Coronary artery (tissue), 2 donors: ENCODE measurements at places on chromosomes 6 and 20.

DNA sequence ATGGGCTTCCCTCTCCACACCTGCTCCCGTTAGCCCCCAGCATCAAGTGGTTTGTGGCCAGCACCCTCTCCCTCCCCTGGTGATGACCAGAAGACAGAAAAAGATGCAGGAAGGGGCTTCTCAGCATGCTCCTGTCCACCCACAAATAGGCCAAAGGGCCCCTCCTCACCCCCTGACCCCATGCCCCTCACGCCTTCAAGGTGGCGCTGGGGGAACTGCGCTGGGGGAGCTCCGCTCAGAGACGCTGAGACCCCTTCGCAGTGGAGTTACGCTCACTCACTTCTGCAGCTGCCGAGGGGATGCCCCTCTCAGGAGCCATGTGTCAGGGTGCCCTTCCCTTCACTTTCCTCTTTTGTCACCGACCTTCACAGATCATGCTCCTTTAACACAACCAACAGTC lies 92.0 kb downstream of the PSMB1 start:
- DNase-seq: no peak

DNA sequence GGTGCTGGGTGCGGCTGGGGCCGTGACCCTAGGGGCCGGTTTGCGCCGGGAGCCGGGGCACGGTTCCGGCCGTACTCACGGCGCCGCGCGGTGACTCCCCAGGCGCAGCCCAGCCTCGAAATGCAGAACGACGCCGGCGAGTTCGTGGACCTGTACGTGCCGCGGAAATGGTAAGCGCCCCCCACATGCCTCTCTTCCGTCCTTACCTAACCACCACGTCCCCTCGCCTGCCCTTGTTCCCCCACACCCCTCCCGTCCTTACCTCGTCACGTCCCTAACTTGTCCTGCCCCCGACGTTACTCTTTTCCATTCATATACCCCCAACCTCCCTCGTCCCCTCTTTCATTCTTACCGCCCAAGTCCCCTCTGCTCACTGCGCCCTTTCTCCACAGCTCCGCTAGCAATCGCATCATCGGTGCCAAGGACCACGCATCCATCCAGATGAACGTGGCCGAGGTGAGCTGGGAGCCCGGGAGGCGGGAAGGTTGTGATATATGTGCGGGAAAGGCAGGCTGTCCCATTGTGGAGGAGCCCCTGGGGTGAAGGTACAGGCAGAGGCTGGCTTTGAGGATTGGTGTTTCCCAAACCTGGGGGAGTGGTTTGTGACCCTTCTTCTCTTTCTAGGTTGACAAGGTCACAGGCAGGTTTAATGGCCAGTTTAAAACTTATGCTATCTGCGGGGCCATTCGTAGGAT lies 463 bp downstream of the RPS21 start:
- DNase-seq: no peak

- DNase-seq: no peak
These were observed 49.0 kb upstream of the ASF1A start for GRCh38 chr6:118844915-118845314.

- DNase-seq: no peak
These were observed 18.2 kb upstream of the POLR1H start for GRCh38 chr6:30042914-30043313.

- no peak for DNase-seq
These were observed 45.9 kb upstream of the RALY start for GRCh38 chr20:33947709-33948295.

DNA sequence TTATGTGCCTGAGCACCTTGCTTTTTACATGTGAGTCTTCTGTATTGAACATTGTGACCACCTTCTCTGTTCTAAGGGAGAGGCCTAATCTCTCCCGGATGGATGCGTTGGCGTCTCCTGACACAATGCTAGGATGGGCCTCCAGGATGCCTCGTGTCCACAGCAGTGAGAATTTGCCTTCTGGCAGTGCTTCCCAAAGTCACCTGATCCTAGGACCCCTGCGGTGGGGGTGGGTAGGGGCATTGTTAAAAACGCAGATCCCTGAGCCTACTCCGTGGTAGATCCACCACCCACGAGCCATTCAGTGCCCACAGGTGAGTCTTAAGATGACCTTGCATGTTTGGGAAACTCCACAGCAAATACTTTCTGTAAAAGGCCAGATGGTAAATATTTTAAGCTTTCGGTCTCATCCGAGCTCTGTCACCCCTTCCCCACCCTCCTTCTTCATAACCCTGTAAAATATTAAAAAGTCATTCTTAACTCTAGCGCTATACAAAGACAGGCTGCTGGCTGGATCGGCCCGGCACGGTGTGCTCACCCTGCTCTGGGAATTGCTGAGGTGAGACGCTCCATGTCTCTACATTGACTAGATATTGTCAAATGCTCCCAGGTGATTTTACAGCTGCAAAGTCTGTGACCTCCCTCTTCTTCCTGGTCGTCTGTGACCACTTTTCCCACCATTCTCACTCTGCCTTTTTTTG lies 106.7 kb upstream of the IYD start:
- no peak for DNase-seq

- no peak for DNase-seq
These were observed 196.4 kb downstream of the PREX1 start for GRCh38 chr20:48631114-48632016.

DNA sequence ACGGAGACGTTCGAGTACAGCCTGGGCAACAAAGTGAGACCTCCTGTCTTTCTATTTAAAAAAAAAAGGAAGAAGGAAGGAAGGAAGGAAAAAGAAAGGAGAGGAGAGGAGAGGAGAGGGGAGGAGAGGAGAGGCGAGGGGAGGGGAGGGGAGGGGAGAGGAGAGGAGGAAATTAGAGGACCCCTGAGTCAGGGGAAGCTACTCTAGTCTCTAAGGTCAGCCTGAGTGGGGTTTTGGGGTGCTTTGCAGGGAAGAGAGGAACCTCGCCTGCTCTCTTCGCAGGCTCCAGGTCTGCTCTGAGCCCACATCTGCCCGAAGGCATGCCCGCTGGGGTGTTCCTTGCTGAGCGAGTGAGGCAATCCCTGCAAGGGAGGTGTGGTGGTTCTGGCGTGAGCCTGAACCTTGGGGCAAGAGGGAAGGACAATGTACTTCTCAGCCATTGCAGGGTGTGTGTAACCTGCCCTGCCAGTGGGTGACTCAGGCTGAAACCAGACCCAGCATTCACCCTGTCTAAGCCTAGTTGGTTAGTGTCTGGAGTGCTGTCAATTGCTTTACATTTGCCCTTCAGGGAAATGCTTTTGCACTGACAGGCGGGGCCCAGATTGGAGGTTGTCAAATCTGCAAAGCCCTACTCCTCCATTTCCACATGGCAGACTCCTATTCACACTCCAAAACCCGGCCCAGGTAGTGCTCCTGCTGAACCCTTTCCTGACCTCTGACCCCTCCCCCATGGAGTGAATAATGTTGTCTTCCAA lies 15.3 kb upstream of the MMP9 start:
- DNase-seq: no peak

GRCh38 chr6:124297507-124297906 lies 493.8 kb downstream of the NKAIN2 start:
- no peak for DNase-seq

DNA sequence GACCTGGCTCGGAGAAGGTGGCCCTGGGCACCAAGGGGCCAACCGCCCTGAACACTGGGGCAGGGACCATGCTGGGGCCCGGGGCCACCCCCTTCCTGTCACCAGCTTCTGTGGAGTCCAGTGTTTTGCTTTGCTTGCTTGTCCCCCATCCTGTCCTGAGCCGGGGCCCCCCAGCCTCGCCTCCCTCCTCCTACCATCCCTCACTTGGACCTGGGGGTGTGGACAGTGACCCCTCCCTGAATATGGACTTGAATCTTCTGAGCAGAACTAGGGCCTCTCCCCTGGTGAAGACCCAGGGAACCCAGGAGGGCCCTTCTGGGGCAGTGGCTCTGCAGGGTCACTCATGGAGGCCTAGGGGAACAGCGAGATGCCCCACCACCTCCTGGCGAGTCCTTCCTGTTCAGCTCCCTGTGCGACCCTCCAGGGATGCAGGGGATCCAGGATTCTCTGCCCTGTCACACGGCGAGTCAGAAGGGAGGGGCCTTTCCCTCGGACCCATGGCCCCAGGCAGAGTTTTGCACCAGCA lies 41.6 kb downstream of the VSTM2L start:
- DNase-seq: no peak

- no peak for DNase-seq
These were observed 72.7 kb upstream of the B3GAT2 start for GRCh38 chr6:71029555-71029954.

DNA sequence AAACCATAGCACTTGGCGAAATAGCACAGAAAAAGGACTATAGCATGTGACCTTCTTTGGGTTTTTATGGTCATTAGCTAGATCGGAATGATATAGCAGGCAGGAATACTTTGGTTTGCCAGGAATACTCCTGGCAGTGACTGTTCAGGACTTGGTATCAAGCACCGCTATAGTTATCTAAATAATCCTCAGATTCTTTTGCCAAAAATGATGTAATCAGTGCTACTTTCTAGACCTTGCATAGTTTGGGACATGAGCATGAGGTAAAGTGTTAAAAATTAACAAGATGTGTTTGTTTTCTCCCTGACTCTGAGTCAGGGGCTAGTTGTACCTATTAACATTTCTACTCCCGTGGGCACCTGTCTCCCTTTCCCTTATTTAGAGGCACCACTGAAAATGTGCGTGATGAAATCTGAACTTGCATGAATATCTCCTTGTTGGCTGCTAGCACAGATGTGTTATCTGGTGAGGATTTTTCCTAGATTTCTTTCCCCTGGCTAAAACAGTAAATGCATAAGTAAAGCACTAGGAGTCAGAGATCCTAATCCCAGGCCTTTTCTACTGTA lies 511.0 kb downstream of the CDKAL1 start:
- DNase-seq: no peak

GRCh38 chr20:59895908-59896307 lies 37.5 kb downstream of the SYCP2 start:
- DNase-seq: no peak

GRCh38 chr20:48875233-48875913 lies 46.1 kb upstream of the ARFGEF2 start:
- DNase-seq: no peak

DNA sequence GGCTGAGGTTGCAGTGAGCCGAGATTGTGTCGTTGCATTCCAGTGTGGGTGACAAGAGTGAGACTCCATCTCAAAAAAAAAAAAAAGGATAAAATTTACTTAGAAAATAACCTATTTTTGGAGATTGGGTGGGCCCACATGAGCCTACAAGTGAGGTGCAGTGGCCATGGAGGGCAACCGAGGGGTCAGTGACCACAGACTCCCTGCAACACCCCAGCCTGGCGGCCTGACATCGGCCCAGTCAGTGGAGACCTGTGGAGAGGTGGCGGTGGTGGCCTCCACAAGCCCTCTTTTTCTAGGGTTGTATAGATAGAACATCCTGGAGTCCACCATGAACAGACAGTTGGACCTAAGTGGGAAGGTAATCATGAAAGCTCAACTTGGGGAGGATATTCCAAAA lies 52.7 kb downstream of the BTBD9 start:
- no peak for DNase-seq

GRCh38 chr20:57995381-57995977 lies 233.0 kb downstream of the ANKRD60 start:
- no peak for DNase-seq

- no peak for DNase-seq
These were observed 16.0 kb downstream of the ACSS1 start for GRCh38 chr20:25041813-25042530.

DNA sequence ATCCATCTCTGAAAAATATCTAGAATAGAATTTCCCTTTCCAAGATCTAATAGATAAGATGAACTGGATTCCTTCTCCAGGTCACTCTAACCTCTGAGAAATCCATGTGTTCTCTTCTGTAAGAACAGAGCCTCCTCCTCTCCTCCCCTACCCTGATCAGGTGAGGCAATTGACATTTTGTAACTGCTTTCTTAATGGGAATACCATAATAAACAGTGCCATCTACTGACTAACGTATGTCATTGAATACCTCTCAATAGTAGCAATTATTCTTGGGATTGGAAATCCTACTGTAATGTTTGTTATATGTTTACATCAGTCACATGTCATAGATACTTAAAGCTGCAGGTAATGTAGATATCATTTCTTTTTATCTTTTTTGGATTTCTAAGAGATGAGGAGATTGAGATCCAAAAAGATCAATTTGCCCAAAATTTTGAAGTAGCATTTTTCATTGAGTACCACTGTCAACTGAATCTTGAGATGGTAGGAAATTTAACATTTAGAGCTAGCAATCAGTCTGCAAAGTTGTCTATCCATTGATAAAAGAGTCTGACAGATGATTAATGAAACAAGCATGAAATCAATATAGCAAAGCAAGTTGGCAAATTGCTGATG lies 365.8 kb upstream of the HSF2 start:
- DNase-seq: no peak

GRCh38 chr6:16519265-16520242 lies 241.7 kb downstream of the ATXN1 start:
- DNase-seq: no peak

DNA sequence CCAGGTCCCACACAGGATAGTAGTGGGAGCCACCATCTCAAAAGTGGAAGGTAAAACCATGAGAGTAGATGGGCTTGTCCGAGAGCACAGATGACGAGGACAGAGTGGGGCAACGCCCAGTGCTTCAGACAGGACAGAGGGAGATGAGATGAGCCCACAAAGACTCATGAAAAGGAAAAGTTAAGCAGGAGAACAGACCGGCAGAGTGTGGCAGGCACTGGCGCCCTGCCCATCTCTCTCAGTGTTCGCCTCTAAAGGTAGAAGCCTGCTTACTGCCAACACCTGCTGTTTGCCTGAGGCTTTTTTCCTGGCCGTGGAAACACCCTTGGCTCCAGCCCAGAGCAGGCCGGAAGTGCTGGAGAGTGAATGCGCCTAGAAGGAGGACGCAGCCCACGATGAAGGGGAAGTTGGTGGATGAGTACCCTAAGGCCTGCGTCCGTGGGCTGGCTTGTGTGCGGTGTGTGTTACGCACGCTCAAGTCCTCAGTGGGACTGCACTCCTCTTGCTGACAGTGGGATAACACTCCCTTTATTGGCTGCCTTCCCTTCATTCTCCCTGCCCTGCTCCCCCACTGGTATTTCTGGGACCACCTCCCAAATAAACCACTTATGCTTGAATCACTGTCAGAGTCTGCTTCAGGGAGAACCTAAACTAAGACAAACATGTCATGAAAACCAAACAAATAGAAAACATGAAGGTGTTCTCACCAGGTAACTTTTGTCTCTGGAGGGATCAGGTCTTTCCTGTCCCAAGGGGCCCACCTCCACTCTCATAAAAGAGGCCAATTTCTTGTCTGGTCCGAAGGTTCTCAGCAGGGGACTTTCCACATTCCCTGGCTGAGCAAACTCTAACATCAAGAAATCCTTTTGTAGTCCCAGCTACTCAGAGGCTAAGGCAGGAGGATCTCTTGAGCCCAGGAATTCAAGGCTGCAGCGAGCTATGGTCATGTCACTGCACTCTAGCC lies 9.1 kb upstream of the FOXP4 start:
- no peak for DNase-seq

GRCh38 chr6:87926687-87927086 lies 121.0 kb upstream of the SPACA1 start:
- DNase-seq: no peak
